ENCODE measurements at places on chromosomes 4 and X. TPM values are rescaled to one million over a fixed set of nuclear protein-coding genes. Genes with fewer than 3 reads are reported as not detected.
A peak's percentile ranks its signal among the peaks of the same experiment; 100 is the strongest.

DNA sequence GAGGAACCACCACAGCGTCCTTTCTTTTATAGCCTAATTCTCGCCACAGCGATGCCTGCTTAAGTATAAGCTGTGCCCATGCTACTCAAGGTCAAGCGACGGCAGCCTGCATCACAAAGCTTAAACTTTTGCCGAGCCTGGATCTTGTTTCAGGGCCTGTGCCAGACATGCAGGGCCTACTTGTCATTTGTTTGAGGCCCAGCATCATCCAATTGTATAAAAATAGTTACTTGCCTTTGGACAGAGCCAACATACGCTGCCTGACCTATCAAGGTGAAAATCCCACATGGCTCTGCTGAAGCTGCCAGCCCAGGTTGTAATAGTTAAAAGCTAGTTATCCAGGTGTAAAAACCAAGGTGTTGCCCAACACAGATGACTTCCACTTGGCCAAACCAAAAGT is 107.1 kb downstream of the TMEM131L start:
- no peaks in the 10 kb centered on the region for H3K27me3 ChIP-seq
- no peak overlapping the region for H3K27ac ChIP-seq
- no peak for DNase-seq
- no peak overlapping the region for H3K4me3 ChIP-seq

GRCh38 chr4:153156263-153156662 is 48.0 kb upstream of the TRIM2 start:
- H3K4me1 ChIP-seq: peaks cover 28% of the 10 kb centered on the region
- no peaks in the 10 kb centered on the region for H3K36me3 ChIP-seq
- H3K4me3 ChIP-seq: no peak overlapping the region
- peaks cover 32% of the 10 kb centered on the region for H3K27me3 ChIP-seq
- no peak for DNase-seq
- no peak overlapping the region for H3K27ac ChIP-seq

DNA sequence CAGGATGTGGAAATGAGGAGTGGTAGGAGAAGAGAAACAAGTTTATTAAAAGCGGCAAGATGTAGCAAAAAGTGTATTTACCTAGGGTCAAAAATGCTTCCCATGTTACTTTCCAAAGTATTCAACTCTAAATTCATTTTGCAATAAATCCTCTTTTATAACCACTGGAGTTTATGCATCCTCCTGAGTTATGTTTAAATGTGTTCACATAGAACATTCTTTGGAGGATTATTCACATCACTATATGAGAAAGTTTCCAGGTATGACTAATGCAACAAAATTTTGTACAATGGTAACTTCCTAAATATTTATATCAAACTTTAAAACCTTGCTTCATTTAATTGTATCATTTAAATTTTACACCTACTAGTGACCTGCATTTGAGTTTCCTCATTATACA is 870.6 kb upstream of the SLIT2 start:
- no peak overlapping the region for H3K27ac ChIP-seq
- H3K27me3 ChIP-seq: no peaks in the 10 kb centered on the region
- no peaks in the 10 kb centered on the region for H3K36me3 ChIP-seq
- no peaks in the 10 kb centered on the region for H3K4me1 ChIP-seq
- no peak for DNase-seq

DNA sequence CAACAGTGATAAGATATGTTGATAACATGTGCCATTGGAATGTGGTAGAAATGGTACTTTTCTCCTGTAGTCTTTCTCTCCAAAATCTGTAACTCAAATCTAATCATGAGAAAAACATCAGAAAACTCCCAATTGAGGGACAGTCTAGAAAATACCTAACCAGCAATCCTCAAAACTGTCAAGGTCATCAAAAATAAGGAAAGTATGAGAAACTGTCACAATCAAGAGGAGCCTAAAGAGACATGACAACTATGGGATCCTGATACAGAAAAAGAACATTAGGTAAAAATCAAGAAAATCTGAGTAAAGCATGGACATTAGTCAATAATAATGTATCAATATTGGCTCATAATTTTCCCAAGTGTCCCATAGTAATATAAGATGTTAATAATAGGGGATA is 124.5 kb upstream of the PPP1R2C start:
- H3K27ac ChIP-seq: no peak overlapping the region
- no peaks in the 10 kb centered on the region for H3K27me3 ChIP-seq
- no peaks in the 10 kb centered on the region for H3K36me3 ChIP-seq

DNA sequence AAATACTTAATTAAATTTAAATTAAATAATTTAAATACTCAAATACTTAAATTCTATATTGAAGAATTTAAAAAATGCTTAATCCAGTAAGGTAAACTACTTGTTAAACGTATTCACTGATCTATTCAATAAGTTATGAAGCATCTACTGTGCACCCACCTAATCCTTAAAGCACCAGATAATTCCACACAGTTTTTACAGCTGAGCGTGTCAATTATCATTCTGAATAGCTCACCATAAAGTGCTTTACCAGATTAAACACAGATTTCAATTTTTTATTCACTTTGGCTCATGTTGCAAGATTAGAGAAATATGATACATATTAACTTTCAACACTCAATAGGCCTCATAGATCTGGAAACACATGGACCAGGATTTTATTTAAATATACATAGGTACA is 79.2 kb upstream of the DDIT4L start:
- no peak overlapping the region for H3K4me3 ChIP-seq
- no peak for DNase-seq
- no peaks in the 10 kb centered on the region for H3K27me3 ChIP-seq
- H3K4me1 ChIP-seq: no peaks in the 10 kb centered on the region

DNA sequence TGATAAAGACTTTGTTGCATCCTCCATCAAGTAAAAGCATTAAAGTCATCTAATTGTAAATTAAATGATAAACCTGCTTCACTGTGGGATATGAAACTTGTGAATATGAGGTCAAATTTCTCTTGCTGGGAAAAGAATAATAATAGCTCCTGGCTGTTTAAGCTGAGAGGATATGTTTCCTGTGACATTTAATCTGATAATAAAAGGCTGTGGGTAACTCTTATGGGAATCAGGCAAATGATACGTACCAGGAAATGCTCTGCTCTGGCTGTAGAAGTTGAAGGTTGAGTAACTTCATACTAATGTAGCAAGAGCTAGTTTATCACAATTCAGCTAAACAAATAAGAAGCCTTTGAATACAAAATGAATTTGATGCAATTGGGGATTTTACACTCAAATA is 574.6 kb downstream of the RAPGEF2 start:
- H3K4me1 ChIP-seq: no peaks in the 10 kb centered on the region
- H3K36me3 ChIP-seq: no peaks in the 10 kb centered on the region
- no peak for DNase-seq
- no peaks in the 10 kb centered on the region for H3K27me3 ChIP-seq

DNA sequence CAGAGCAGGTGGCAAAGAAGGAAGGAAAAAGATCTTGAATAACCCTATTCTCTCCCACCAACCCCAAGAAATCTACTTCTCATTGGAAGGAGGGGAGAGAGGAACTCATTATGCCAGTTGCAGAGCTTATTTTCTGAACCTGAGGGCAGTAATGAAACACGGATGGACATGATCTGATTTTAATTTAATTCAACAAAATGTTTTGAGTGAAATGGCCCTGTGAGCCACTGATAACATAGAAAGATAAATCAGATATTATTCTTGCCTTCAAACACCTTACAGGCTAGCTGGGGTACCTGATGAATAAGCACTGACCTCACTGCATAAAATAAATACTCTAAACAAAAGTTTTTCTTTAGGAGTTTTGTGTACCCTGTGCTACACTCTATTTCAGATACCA is 30.3 kb downstream of the DAPP1 start:
- DNase-seq: no peak
- H3K27ac ChIP-seq: no peak overlapping the region
- H3K4me1 ChIP-seq: no peaks in the 10 kb centered on the region
- no peaks in the 10 kb centered on the region for H3K27me3 ChIP-seq

DNA sequence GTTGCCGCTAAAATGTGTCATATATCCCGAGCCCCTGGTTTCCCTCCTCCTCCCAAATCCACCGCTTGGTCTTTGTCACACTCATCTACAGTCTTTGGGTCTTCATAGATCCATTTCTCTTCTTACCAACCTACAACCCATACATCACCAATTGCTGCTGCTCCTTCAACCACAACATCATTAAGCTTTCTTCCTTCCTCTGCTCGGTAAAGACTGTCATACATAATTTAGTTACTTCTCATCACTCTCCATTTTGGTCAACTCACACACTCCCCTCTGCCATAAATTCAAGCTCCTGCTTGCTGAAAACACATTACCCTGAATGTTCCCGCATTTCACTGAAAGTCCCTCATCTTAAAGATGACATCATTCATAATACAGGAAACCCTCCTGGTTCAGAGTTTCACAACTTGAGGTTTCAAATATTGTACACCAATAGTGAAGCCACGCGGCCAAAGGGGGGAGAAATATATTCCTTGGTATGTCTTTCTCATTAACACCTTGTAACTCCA is 1.7 kb upstream of the DCTD start:
- no peak overlapping the region for H3K27ac ChIP-seq
- H3K27me3 ChIP-seq: peaks cover 6% of the 10 kb centered on the region
- no peak for DNase-seq

GRCh38 chrX:42704454-42704853 is 73.5 kb downstream of the PPP1R2C start:
- DNase-seq: no peak
- H3K4me1 ChIP-seq: no peaks in the 10 kb centered on the region
- no peaks in the 10 kb centered on the region for H3K36me3 ChIP-seq
- no peak overlapping the region for H3K27ac ChIP-seq

DNA sequence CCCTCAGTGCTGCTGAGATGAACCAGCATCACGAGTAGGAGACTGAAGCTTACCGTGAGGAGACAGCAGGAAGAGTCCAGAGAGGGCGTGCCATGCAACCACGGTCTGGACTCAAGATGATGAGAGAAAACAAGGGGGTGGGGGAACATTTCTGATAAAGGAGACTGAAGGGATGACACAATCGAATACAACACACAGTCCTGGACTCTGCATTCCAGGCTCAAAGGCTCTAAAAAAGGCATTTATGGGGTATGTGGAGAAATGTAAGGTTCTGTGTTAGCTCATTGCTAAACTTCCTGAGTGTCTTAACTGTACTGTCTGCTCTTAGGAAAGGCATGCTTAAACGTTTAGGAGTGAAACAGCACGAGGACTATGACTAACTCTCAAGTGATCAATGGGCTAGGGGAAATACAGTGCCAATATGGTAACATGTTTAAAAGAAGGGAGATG is 20.6 kb upstream of the IRAK1 start:
- H3K27me3 ChIP-seq: no peaks in the 10 kb centered on the region
- H3K4me1 ChIP-seq: peaks cover 11% of the 10 kb centered on the region
- peaks cover 3% of the 10 kb centered on the region for H3K36me3 ChIP-seq
- peak; percentile 11 for DNase-seq
- H3K27ac ChIP-seq: peak overlapping the region; percentile 7
- no peak overlapping the region for H3K4me3 ChIP-seq

DNA sequence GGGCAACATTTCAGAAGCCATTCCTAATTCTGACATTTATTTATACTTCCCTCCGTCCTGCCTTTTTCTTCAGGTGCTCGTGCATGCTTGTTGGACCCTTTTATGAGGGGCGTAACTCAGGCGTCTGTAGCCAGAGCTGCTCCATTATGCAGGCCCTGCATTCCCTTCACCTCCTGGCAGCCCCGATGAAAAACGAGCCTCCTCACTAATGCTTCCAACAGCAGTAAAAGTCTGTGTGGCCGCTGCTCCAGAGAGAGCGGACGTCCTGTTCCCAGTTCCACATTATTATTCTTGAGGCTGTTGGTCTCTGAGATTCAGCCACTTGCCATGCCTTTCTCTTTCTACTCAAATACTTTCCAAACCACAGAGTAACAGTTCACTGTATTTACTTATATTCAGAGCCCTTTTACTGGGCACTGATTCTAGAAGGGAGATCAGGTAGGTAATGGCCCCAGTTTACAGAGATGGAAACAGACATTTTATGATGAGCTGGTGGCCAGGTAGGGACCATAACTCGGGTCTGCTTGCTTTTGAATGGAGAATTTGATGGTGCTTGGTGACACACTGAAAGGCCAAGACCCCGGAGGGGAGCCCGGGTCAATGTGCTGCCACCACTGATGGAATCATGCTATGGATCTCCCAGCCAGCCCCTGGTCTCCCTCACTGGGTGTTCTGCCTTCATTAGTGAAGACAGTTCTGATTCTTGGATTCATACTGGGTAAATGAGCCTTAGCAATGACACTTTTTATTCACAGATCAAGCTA is 101.0 kb downstream of the GATB start:
- no peaks in the 10 kb centered on the region for H3K36me3 ChIP-seq
- DNase-seq: peak; percentile 4
- H3K27me3 ChIP-seq: no peaks in the 10 kb centered on the region
- no peak overlapping the region for H3K27ac ChIP-seq
- peaks cover 13% of the 10 kb centered on the region for H3K4me1 ChIP-seq

DNA sequence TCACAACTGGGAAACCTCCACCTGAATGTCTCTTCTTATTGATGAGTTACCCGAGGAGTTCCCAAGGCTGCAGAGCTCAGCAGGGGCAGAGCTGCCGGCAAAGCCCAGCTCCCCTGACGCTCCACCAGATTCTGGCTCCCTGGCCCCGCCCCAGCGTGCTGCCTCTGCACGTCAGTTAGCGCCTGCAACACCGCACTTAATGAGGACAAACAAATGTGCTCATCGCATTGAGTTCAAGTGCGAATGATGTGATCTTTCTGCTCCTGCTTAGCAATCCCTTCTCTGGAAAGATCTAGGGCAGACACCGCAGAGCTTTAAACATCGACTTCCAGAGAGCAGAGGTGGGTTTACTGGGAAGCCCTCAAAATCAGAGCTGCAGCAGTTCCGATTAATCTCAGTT is 55.5 kb upstream of the FBXW7 start:
- H3K4me1 ChIP-seq: no peaks in the 10 kb centered on the region
- no peak overlapping the region for H3K27ac ChIP-seq
- peak; percentile 19 for DNase-seq
- H3K27me3 ChIP-seq: peaks cover 15% of the 10 kb centered on the region

- H3K36me3 ChIP-seq: no peaks in the 10 kb centered on the region
- peak; percentile 7 for DNase-seq
- H3K4me1 ChIP-seq: no peaks in the 10 kb centered on the region
- H3K4me3 ChIP-seq: no peak overlapping the region
- peaks cover 9% of the 10 kb centered on the region for H3K27me3 ChIP-seq
These were observed 61.3 kb downstream of the HS3ST1 start for GRCh38 chr4:11367371-11367770.

GRCh38 chr4:183408796-183409195 is 35.6 kb upstream of the CDKN2AIP start:
- H3K4me1 ChIP-seq: peaks cover 3% of the 10 kb centered on the region
- no peak overlapping the region for H3K4me3 ChIP-seq
- H3K36me3 ChIP-seq: no peaks in the 10 kb centered on the region
- DNase-seq: no peak
- H3K27me3 ChIP-seq: no peaks in the 10 kb centered on the region

- H3K36me3 ChIP-seq: no peaks in the 10 kb centered on the region
- H3K27me3 ChIP-seq: no peaks in the 10 kb centered on the region
These were observed 56.7 kb upstream of the HGFAC start for GRCh38 chr4:3384771-3385710.

The AMTN gene
- 0.95 TPM for polyA plus RNA-seq

The LRCH2 gene
- 0.94 TPM for polyA plus RNA-seq

The WDR44 gene
- polyA plus RNA-seq: 6.5 TPM

The TRIM60 gene
- not detected for polyA plus RNA-seq

The IL13RA2 gene
- polyA plus RNA-seq: not detected

The NR0B1 gene
- not detected for polyA plus RNA-seq

The PRRG3 gene
- not detected for polyA plus RNA-seq

The ATP2B3 gene
- polyA plus RNA-seq: 0.02 TPM

The MAGEB10 gene
- polyA plus RNA-seq: not detected

Data from endothelial cell of umbilical vein (primary cell).